ENCODE measurements at places on chromosomes 16 and 17.

DNA sequence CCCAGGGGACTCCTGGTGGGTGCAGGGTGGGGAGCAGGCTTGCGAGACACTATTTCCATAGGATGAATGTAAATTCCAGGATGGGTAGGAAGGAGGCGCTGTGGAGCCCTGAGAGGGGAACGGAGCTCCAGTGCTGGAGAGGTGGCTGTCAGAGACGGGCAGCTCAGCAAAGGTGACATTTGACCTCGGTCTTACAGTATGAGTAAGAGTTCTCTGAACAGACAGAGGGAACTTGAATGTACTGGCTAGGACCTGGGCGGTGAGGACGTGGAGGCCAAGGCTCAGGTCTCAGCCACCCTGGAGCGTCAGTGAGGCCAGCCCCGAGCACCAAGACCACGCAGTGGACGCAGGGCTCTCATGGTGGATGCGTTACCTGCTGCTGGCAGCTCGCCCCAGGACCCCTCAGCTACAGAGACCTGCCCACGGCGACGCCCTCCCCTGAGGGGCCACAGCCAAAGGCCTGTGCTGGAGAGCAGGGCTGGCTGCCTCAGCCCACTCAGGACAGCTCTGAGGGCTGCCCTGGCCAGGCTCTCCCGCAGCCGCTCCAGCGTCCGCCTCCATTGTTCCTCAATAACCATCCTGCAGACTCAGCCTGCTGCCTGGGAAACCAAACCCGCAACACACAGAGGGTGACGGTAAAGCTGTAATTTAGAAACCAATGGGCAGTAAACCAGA, 65.9 kb upstream of the TNRC6C start:
- no peak for DNase-seq

- no peak for DNase-seq
These were observed 257 bp downstream of the SNAI3 start for GRCh38 chr16:88686062-88686438.

DNA sequence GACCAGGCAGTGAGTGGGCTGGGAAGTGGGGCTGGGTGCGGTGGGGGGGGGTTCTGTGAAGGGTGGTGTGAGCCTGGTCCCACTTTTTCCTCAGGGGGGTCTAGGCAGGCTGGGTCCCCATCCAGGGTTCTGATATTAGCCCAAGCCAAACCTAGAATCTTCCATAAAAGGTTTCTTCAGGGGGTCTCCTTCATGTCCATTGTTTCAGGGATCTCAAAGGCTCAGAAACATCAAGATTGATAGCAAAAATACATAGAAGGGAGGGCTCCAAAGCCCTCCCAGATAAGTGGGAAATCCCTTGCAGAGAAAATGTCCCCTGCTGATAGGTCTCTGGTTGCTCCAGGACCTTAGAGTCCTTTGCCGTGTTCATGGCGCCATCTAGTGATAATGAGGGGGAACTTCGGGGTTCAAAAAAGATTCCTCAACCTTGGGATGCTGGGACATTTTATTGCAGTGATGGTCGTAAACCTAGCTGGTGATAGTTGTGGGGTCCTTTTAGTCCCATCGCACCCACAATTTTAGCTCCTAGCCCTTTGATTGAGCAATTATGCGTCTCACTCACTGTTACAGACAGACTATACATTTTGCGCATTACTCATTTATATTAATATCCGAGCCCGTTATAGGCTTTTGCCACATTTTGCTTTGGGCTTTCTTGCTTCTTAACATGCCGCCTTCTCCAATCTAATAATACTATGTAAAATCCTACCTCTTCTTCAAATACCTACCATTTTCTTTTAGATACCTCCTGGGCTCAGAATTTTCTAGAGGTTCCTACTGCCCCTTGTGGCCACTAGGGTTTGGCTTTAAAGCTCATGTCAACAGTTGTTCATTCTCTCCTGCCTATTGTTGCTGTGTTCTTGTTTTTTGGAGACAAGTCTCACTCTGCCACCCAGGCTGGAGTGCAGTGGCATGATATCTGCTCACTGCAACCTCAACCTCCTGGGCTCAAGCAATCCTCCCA, 35.1 kb downstream of the IGF2BP1 start:
- no peak for DNase-seq

- DNase-seq, result peak; percentile 70
These were observed 6.8 kb upstream of the CA4 start for GRCh38 chr17:60142872-60143499.

- DNase-seq, result no peak
These were observed 2.4 kb downstream of the EPN2 start for GRCh38 chr17:19239544-19239943.

DNA sequence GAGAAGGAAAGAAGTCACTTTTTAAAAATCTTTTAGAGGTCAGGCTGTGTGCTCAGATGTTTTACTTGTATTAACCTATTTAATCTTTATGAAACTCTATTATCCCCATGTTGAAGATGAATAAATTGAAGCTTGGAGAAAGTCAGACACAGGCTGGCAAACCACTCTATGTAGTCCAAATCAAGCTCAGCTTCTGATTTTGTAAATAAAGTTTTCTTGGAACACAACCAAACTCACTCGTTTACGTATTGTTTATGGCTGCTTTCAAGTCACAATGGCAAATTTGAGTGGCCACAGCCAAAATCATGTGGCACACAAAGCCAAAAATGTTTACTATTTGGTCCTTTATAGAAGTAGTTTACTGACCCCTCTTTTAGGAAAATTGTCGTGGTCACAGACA, 596.0 kb upstream of the CDH11 start:
- DNase-seq, result no peak

DNA sequence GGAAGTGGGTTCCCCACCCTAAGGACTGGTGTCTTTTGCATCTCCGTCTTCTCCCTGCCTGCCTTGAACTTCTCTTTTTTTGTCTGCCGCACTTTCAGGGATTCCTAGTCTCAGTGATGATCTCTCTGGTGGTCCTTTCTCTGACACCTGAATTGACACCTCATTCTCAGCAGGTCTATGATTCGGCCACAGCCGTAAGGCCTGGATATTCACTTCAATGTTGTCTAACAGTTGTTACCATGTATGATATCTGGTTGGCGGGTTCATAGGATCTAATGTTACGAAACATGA, 25.1 kb upstream of the SLC47A1 start:
- no peak for DNase-seq

DNA sequence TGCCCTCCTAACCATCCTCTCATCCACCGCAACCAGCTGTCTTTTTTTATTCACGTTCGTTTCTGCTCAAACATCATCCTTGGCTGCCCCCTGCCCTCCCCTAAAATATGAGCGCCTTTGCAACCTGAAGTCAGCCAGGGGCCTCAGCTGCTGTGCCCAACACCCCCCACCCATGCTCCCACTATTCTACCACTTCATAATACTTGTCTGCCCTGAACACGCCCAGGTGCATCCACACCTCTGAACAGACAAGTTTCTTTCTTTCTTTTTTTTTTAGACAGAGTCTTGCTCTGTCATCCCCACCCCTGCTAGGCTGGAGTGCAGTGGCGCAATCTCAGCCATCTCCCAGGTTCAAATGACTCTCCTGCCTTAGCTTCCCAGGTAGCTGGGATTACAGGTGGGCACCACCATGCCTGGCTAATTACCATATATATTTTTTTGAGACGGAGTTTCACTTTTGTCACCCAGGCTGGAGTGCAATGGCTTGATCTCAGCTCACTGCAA, 26.9 kb downstream of the CEP295NL start:
- no peak for DNase-seq

- DNase-seq, result no peak
These were observed 450.0 kb downstream of the NPIPA7 start for GRCh38 chr16:16828913-16829398.

GRCh38 chr16:50702725-50703124, 9.3 kb downstream of the NOD2 start:
- DNase-seq, result no peak

DNA sequence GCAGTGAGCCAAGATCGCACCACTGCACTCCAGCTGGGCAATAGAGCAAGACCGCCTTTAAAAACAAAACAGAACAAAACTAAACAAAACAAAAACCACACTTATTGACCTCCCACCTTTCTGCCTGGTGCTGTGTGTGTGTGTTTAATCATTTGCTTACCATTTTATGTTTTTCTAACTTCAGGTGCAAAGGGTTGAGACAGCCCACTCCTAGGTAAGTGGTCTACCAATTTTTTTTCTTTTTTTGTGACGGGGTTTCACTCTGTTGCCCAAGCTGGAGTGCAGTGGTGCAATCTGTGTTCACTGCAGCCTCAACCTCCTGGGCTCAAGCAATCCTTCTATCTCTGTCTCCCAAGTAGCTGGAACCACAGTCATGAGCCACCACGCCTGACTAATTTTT, 65.8 kb downstream of the SALL1 start:
- no peak for DNase-seq

DNA sequence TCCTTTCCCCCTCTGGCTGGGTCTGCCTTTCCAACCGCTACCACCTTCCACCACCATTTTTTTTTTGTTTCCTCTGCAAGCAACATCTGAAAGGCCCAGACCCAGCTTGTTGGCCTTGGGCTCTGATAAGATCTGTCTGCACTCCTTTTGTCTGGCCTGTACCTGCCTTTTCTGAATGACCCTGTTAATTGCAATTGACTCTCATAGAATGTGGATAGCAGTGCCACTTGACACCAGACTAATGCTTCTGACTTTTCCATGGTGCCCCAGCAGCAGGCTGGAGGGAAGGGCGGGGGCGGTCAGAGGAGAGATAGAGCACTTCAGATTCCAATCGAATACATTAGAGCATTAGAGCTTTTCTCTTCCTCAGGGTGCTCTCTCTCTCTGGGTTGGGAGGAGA, 538.9 kb downstream of the WWOX start:
- DNase-seq, result no peak

DNA sequence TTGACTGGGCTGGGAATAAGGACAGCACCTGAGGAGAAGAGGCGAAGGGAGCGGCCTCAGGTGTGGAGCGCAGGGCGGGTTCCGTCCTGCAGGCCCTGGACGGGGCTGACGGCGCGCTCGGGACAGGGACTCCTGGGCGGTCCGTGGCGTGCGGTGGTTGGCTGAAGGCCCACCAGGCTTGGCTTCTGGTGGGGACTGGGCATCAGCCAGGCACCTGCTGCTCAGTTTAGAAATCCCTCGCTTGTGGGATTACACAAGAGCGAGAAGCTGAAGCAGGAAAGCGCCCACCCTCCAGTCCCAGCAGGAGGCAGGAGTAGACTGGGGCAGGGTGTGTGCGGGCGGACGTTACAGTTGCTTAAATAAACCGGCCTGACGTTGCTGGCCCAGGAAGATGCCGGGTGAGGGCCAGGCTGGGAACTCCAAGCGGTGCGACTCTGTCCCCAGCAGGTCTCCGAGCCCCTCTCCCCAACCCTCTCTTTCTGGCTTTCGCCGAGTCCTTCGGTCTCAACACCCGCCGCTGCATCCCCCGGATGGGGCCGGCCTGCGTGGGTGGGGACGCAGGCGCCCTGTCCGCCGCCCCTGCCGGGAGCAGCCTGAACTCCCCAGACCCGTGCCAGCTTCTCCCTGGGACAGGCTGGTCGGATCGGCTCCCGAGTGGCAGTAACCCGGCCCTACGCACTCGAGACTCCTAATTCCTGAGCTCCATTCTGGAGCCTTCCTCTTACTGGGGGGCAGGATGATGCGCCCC, 639 bp downstream of the MIF4GD start:
- peak; percentile 73 for DNase-seq

DNA sequence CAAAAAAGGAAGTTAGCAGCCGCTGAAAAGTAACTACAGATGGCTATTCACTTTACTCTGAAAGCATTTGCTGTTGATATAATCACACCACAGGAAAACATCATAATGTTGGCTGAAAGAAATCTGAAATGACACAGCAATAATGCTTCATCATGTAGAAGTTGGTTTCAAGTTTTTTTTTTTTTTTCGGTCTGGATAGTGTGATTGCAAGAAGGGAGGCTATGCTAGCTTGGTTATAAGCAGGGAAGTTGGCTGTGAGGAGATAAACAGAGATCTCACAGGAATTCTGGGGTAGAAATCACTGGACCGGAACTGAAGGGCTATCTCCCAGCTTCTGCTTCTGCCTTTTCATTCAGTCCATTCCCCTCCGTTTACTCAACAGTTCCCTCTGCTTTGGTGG, 57.9 kb downstream of the MYO1D start:
- no peak for DNase-seq

DNA sequence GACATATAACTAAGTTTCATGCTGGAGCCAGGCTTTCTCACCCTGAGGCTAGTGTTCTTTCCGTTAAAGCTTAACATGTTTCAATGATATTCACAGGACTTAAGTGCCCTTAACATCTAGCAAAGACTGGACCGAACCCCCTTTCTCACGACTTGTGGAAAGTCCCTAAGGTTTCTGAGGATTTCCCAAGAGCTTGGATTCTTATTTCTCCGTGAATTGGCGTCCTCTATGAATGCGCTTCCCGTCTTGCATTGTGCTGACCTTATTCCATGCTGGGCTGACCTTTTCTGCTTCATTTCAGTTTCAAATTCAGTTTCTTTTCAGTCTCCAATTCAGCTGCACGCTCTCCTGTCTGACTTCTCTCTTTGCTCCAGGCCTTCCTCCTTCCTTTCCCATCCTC, 206.4 kb downstream of the HS3ST3A1 start:
- no peak for DNase-seq

GRCh38 chr17:7715936-7716886, 1.3 kb upstream of the DNAH2 start:
- DNase-seq, result no peak

DNA sequence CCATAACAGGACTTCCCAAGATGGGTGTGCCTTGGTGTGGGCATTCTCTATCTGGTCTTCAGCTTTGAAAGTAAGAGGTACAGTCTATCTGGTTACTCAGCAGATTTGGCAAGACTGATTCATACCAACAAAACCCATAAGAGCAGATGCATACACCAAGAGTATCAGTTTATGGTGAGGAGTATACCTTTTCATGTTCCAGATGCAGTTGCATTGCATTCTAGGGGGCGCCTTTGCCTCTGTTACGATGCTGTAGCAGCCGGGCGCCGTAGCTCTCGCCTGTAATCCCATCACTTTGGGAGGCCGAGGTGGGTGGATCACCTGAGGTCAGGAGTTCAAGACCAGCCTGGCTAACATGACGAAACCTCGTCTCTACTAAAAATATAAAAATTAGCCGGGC, 31.1 kb upstream of the CARMIL2 start:
- DNase-seq, result no peak

DNA sequence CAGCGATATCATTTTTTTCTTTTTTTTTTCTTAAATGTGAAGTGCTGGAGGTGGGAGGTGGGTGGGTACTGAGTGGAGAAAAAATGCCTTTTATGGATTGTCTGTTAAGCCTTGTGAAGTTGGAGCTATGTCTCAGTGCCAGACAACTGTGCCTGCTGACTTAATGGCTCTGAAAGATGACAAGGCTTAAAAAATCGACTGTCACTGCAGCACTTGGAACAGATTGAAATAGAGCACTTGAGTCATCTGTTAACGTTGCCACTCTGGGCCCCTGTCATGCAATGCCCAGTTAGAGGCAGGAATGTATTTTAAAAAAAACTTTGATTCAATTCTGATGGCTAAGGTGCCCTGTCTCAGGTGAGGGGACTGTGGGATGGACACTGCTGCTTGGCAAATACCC, 108.2 kb upstream of the HS3ST2 start:
- DNase-seq, result no peak

DNA sequence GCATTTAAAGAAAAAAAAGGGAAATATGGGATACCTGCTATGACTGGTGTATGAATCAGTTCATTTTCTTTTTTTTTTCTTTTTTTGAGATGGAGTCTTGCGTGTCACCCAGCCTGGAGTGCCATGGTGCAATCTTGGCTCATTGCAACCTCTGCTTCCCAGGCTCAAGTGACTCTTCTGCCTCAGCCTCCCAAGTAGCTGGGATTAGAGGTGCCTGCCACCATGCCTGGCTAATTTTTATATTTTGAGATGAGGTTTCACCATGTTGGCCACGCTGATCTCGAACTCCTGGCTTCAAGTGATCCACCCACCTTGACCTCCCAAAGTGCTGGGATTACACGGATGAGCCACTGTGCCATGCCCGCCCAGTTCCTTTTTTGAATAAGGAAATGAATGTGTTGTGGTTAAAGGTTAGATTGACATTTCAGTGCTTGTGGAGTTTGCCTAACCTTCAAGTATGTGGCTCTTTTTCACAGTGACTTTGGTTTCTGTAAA, 7.7 kb downstream of the HAPSTR1 start:
- no peak for DNase-seq
